ENCODE measurements at places on chromosomes 12 and 14. TPM values are rescaled to one million over a fixed set of nuclear protein-coding genes. Genes with fewer than 3 reads are reported as not detected.

Gene HOTAIR
- total RNA-seq: not detected

Gene A2ML1
- 135 TPM for total RNA-seq

Gene LRRC23
- total RNA-seq: 8.2 TPM

Gene LRRIQ1
- 1.4 TPM for total RNA-seq

Gene DIABLO
- 56.7 TPM for total RNA-seq

Gene AQP6
- total RNA-seq: not detected

Gene RIMBP2
- not detected for total RNA-seq

Gene OAS2
- total RNA-seq: 11.1 TPM

Gene SLCO1B3
- total RNA-seq: 0.07 TPM

Gene GPRC5D
- total RNA-seq: not detected

Gene LRP1-AS
- not detected for total RNA-seq

Gene RD3L
- not detected for total RNA-seq

Gene TXNRD1
- total RNA-seq: 135 TPM

Gene FAM186B
- total RNA-seq: 0.57 TPM

Gene USP44
- total RNA-seq: 0.21 TPM

Gene LBHD2
- not detected for total RNA-seq

Gene POTEG
- total RNA-seq: not detected

Gene GDF3
- total RNA-seq: not detected

Gene TOX4
- total RNA-seq: 18.1 TPM

Gene DACT1
- total RNA-seq: 1.4 TPM

Gene CHURC1
- total RNA-seq: 21.9 TPM
